SK-MEL-5 (cell line): ENCODE measurements at places on chromosomes 5 and 9. TPM values are rescaled to one million over a fixed set of nuclear protein-coding genes. Genes with fewer than 3 reads are reported as not detected.

TPRN gene
- 8.6 and 9.3 TPM in 2 replicates for total RNA-seq

GABRB2 gene
- total RNA-seq, result not detected in 2 replicates

FOXD4 gene
- total RNA-seq, result 0.08 and 0.26 TPM in 2 replicates

TMEM232 gene
- 0.74 and 2.0 TPM in 2 replicates for total RNA-seq

SLCO4C1 gene
- 0.05 TPM in 2 replicates for total RNA-seq

PCDHA11 gene
- total RNA-seq, result 1.0 and 1.9 TPM in 2 replicates

ANKRD55 gene
- 0.08 TPM in 1 of 2 replicates, not detected in the other for total RNA-seq

PCDHGA11 gene
- total RNA-seq, result 0.21 and 0.58 TPM in 2 replicates

WDR5 gene
- total RNA-seq, result 25.9 and 27.1 TPM in 2 replicates

CNTLN gene
- total RNA-seq, result 6.5 and 6.7 TPM in 2 replicates

ACTBL2 gene
- 0.11 and 0.13 TPM in 2 replicates for total RNA-seq

ADAMTSL1 gene
- total RNA-seq, result not detected in 2 replicates

SMIM33 gene
- total RNA-seq, result not detected in 2 replicates

PCDHGA9 gene
- total RNA-seq, result 0.03 and 0.45 TPM in 2 replicates

SUSD1 gene
- total RNA-seq, result 1.4 and 1.5 TPM in 2 replicates

PFN3 gene
- not detected in 2 replicates for total RNA-seq

SAXO1 gene
- total RNA-seq, result not detected in 2 replicates

AGXT2 gene
- total RNA-seq, result not detected in 2 replicates

RABGAP1 gene
- 18.3 and 27.5 TPM in 2 replicates for total RNA-seq

WNT8A gene
- total RNA-seq, result not detected in 2 replicates

HTR4 gene
- not detected in 2 replicates for total RNA-seq

PRXL2C gene
- 17.6 and 22.1 TPM in 2 replicates for total RNA-seq

RPS14 gene
- 2,665 and 2,807 TPM in 2 replicates for total RNA-seq

PCAT7 gene
- 0.16 TPM in 1 of 2 replicates, not detected in the other for total RNA-seq

C5orf52 gene
- total RNA-seq, result not detected in 2 replicates

FOXD4L6 gene
- total RNA-seq, result not detected in 2 replicates

IL9 gene
- not detected in 2 replicates for total RNA-seq

ZNF883 gene
- total RNA-seq, result 0.13 and 0.69 TPM in 2 replicates

SUSD3 gene
- total RNA-seq, result 0.90 and 1.3 TPM in 2 replicates

LECT2 gene
- not detected in 2 replicates for total RNA-seq

SPAG8 gene
- 0.05 TPM in 1 of 2 replicates, not detected in the other for total RNA-seq

ANKRD18B gene
- 0.45 and 4.8 TPM in 2 replicates for total RNA-seq

DAP gene
- total RNA-seq, result 17.1 and 17.6 TPM in 2 replicates

RGS7BP gene
- not detected in 2 replicates for total RNA-seq

SNX24 gene
- 12.9 and 18.8 TPM in 2 replicates for total RNA-seq

NFIB gene
- total RNA-seq, result 11.7 and 15.4 TPM in 2 replicates

ZFP2 gene
- 0.18 TPM in 1 of 2 replicates, not detected in the other for total RNA-seq

TRAF1 gene
- 0.32 and 0.51 TPM in 2 replicates for total RNA-seq

TYRP1 gene
- 1,105 and 1,258 TPM in 2 replicates for total RNA-seq

CATSPER3 gene
- not detected in 2 replicates for total RNA-seq

CDC42SE2 gene
- 22.1 and 25.2 TPM in 2 replicates for total RNA-seq

SMIM32 gene
- not detected in 2 replicates for total RNA-seq

TBC1D13 gene
- 10.5 and 12.0 TPM in 2 replicates for total RNA-seq

SLC25A2 gene
- 0.11 TPM in 1 of 2 replicates, not detected in the other for total RNA-seq

IGIP gene
- total RNA-seq, result 1.9 and 2.0 TPM in 2 replicates

FAM221B gene
- not detected in 2 replicates for total RNA-seq
